ENCODE measurements at places on chromosomes 2 and 18.
A peak's percentile ranks its signal among the peaks of the same experiment; 100 is the strongest.

DNA sequence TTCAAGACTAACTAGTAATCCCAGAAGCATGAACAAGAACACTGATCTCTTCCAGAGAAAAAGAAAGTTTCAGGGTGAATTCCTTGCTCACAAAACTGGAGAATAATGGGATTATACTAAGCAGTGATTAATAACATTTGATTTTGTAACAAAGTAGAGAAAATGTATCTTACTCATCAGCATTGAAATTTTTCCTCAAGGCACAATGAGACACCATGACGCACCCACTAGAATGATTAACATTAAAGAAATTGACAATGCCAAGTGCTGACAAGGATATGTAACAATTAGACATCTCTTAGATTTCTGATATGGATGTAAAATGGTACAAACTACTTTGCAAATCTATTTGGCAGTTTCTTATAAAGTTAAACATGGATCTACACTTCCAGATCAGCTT lies 101.1 kb upstream of the EPHA4 start:
- DNase-seq: no peak

DNA sequence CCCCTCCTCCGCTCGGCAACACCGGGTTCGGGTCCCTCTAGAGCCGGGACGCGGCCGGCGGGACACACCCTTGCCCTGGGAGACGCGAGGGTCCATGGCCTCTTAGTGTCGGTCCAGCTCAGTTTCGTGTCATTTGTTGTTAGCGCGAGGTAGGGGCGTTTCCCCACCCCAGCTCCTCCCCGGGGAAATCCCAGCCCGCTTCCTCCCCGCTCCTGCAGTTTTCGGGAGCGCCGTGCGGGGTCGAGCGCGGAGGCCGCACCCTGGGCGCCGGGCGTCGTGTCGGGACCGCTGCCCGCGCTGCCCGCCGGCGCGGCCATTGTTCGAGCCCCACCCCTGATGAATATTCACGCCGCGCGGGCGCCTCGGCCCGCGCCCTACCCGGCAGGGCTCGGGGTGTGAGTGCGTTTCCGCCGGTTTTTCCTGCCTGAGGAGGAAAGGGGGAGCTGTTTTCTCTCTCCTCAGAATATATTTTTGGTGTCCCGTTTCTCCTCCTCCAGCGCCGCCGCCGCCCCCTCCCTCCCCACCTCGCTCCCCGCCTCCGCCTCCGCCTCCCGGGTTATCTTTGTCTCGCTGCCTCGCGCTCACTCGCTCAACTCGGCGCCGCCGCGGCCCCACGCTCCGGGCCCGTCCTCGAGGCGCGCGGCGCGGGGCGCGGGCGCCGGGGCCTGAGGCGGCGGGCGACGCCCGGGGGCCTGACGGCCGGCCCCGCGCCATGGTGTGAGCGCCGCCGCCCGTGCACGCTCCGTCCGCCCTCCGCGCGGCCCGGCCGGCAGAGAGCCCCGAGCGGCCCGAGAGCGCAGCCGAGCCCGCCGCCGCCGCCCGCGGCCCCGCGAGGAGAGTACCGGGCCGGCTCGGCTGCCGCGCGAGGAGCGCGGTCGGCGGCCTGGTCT lies at the start of gene MAP4K4:
Gene MAP4K4 (plus strand): TSS at position 584 of the 890 bp plus-strand sequence. CDS start 374 bp downstream, outside the sequence.
- DNase-seq: peak; percentile 84

- DNase-seq: no peak
These were observed 11.0 kb downstream of the FBLN7 start for GRCh38 chr2:112149194-112149593.

- DNase-seq: no peak
These were observed 12.5 kb downstream of the RASGRP3 start for GRCh38 chr2:33488715-33489540.

GRCh38 chr2:227462972-227463931 lies 8.7 kb upstream of the AGFG1 start:
- no peak for DNase-seq

- DNase-seq: no peak
These were observed 241.3 kb downstream of the RBM43 start for GRCh38 chr2:151020411-151020810.

DNA sequence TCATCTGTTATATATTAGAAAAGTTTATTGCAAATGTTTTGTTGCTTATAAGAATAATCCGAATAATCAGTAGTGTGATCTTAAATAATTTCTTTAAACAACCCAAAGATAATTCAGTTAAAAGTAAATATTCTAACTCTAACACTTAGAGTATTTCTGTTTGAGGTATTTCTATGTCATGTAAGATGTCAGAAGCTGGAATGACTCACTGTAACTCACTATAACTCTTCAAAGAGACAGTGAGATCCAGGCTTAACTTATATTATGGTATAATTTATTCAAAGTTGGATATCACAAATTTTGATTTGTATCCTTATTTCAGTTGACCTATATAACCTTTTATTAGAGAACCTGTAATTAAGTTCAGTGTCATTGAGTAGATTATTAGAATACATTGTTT lies 6.9 kb downstream of the MBD5 start:
- DNase-seq: no peak

GRCh38 chr18:28398471-28398870 lies 221.5 kb upstream of the CDH2 start:
- DNase-seq: no peak

- DNase-seq: peak; percentile 28
These were observed 19.5 kb downstream of the RALBP1 start for GRCh38 chr18:9494778-9495331.

GRCh38 chr2:170887896-170888295 lies 41.2 kb upstream of the GORASP2 start:
- DNase-seq: no peak

- no peak for DNase-seq
These were observed 460.5 kb downstream of the ERBB4 start for GRCh38 chr2:212078103-212078502.

GRCh38 chr2:232439758-232440135 lies 16.2 kb upstream of the ALPI start:
- DNase-seq: peak; percentile 1

- no peak for DNase-seq
These were observed 42.7 kb downstream of the SLC4A5 start for GRCh38 chr2:74300506-74300905.

GRCh38 chr2:56314371-56314770 lies 130.6 kb downstream of the CCDC85A start:
- no peak for DNase-seq

GRCh38 chr2:88345842-88346241 lies 106.7 kb downstream of the FOXI3 start:
- DNase-seq: no peak

GRCh38 chr2:184530239-184530638 lies 68.1 kb upstream of the ZNF804A start:
- DNase-seq: no peak

GRCh38 chr2:54589340-54590215 lies 133.5 kb downstream of the SPTBN1 start:
- DNase-seq: peak; percentile 93

- no peak for DNase-seq
These were observed 40.5 kb upstream of the ATG16L1 start for GRCh38 chr2:233210843-233211547.

DNA sequence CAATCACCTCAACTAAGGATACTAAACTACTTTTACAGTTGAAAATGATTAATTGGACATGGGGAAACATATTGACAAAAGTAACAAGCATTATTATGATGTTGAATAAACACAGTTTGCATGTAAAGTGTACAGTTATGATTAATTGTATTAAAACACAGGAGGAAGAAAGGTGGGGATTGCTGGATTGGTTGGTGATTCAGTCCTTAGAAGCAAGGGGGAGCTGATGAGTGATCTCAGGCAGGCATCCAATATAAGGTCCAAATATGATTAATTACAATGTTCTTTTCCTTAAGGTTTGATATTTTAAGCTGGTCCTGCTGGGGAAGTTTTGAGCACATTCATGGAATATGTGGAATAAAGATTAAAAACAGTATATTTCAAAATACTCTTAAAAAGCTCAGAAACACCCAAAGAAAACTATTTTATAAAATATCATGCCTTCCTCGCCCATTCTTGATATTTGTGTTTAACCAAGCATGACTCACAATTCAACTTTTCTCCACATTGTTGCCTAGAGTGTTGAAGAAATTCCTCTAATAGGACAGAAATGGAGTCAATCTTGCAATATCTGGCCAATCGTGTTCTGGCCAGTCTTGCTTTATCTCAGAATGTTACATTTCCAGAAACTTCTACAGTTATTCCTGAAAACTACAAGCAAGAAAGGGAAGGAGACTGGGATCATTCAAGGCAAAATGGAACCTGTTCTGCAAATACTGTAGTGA lies 268.2 kb downstream of the RPIA start:
- no peak for DNase-seq

- no peak for DNase-seq
These were observed 7.6 kb downstream of the WDR35 start for GRCh38 chr2:19982268-19982667.

DNA sequence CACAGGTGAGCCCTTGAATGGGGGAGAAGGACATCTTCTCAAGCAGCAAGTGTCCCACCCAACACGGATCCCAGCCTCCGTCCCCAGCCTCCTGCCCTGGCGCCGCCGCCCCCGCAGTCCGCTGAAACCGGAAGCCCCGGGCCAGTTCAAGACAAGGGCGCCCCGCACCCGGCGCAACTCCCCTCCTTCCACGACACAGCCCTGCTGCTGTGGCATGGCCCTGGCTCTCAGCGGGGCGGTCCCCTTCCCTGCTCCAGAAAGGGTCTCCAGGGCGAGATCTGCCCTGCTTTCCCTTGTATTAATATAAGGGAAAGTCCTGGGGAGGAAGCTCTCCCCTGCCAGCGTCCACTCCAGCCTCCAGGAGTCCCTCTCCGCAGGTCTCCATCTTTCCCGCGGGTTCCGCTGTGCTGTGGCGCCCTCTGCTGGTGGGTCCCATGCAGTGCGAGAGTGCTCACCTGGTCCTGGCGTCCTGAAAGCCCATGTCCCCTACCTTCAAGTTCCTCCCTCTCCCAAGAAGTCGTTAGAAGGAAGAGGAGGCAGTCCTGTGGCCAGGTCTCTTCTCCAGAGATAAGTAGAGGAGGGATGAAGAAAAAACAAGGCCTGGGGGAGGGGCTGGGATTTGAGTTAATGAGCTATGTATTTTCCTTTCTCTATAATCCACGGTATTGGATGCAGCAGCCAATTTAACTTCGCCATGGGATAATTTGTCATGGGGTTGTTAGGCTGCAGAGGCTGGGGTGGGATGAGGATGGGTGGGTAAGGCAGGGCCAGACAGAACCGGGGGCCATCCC lies 176.0 kb downstream of the SMAD2 start:
- DNase-seq: peak; percentile 61

Measured in KBM-7 (cell line).